Articular chondrocyte of knee joint (primary cell): ENCODE measurements at places on chromosomes 11 and 22. TPM values are rescaled to one million over a fixed set of nuclear protein-coding genes. Genes with fewer than 3 reads are reported as not detected.

IGLL5 gene
- not detected in 2 replicates for total RNA-seq

RAD9A gene
- 5.5 and 6.4 TPM in 2 replicates for total RNA-seq

KCNJ1 gene
- 0.11 TPM in 1 of 2 replicates, not detected in the other for total RNA-seq

MRGPRF gene
- total RNA-seq = 26.2 and 43.4 TPM in 2 replicates

KIF18A gene
- 7.8 and 12.0 TPM in 2 replicates for total RNA-seq

MPPED1 gene
- total RNA-seq = 0.32 and 0.39 TPM in 2 replicates

FXYD2 gene
- total RNA-seq = 0.11 and 0.13 TPM in 2 replicates
